ENCODE measurements at places on chromosomes 1 and 21.

- no peak for DNase-seq
These were observed 7.2 kb upstream of the ERRFI1 start for GRCh38 chr1:8033322-8033721.

DNA sequence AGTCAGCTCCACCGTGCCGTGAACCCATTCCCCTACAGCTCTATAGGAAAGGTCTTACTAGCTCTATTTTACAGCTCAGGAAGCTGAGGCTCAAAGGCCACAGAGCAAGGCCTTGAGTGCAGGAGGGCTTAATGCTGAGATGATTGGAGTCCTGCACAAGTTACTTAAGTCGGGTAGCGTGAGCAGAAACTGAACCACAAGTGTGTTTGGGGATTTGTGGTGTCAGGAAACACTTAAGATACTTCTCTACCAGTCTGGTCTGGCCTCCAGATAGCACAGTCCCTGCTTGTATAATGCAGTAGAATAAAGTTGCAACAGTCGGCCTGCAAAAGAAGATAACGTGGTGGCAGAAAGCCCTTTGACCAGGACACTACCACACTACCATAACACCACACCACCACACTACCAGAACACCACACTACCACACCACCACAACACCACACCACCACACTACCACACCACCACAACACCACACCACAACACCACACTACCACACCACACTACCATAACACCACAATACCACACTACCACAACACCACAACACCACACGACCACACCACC lies 118.1 kb downstream of the SPSB1 start:
- DNase-seq = no peak

- DNase-seq = no peak
These were observed 318 bp downstream of the ALDH4A1 start for GRCh38 chr1:18901952-18902522.

GRCh38 chr1:13643017-13643416 lies 57.0 kb upstream of the PRDM2 start:
- no peak for DNase-seq

DNA sequence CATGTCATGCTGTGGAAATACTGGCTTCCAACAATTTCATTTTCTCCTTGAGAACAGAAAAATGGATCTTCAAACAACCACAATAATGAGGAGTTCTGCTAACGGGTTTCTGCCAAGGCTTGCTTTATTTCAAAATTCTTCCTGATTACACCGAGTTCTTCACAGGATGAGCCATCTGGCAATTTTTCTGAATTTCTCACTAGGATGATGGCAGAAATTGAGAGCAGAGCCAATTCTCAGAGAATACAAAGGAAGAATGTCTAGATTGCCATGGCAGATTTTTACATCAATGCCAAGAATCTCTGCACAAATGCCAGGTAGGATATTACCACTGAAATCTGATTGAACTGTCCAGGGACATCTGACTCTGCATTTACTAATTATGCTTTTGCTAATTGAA lies 619.0 kb upstream of the CHRM3 start:
- no peak for DNase-seq

GRCh38 chr21:36250423-36251075 lies 69.4 kb upstream of the MORC3 start:
- no peak for DNase-seq

GRCh38 chr1:31562707-31563360 lies 13.5 kb upstream of the TINAGL1 start:
- DNase-seq = no peak

- DNase-seq = no peak
These were observed 3.7 kb downstream of the ATP1B1 start for GRCh38 chr1:169110236-169110635.

DNA sequence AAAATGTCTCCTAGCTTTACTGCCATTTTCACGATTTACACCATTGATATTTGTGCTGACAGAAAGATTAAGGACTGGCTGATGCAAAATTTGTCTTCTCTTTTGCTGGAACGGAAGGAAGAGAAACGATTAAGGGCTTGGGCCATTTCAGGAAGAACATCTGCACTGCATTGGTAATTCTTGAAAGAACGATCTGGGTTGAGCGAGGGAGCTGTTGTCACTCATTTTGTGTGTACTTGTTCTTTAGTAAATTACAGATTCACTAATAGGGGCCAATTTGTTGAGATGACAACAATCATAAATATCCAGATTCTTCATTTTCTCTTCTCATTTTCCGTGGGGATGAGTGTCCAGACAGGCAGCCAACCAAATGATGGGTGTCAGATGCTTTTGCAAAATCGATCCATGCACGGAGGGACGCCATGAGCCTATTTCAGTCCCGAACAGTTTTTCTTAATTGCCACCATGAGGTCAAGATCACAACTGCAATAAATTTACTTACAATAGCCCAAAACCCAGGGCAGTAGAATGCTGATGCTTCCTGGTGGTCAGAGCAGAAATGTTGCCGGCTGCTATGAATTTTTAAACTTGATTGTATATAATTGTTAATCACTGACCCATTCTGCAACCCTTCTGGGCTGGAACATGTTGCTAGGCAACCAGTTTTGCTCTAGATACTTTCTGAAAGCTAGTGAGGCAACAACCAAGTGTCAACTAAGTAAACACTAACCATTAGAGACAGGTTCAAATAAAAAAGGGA lies 132.4 kb upstream of the TIAM1 start:
- DNase-seq = no peak

GRCh38 chr1:238340989-238341388 lies 450.3 kb upstream of the ZP4 start:
- DNase-seq = no peak

DNA sequence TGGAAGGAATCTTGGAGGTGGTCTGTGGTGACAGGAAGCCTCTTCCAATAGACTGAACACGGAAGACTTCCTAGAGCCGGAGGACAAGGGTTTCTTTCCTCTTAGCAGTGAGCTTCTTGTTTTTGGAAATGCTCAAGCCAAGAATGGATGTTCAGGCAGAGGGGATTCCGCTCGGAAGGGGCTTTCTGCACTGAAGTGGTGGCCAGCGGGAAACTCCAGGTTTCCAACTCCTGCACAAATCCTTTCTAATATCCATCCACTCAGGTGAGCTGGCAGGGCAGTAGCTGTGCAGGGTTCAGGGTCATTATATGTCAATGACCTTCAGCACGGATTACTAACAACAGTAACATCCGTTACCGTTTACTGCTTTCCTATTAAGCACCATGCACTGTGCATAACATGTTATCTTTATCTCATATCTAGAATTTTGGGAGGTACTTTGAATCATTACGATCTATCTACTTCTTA lies 573 bp upstream of the CPT2 start:
- no peak for DNase-seq

DNA sequence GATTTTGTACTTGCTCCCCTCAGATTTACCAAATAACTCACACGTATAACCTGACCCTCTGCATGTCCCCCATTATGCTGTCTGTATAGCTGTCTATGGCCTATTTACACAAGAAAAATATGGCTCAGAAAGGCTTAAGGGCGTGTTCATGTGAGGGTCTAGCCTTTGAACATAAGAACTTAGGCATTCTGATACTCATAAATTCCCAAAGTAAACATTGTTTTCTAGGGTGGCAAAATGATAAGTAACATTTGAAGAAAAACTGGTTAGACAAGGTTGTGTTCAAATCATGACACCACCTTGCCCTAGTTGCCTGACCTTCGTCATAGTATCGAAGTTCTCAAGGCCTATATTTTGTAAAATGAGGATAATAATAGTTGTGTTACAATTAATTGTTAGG lies 394.6 kb downstream of the LRRIQ3 start:
- DNase-seq = no peak

All from stimulated activated CD4-positive, alpha-beta T cell treated with anti-CD3 and anti-CD28 coated beads, TNF-alpha, amount 100 ng/mL, for 1 hour (primary cell).